ENCODE measurements at places on chromosomes 4 and X.
A peak's percentile ranks its signal among the peaks of the same experiment; 100 is the strongest.

DNA sequence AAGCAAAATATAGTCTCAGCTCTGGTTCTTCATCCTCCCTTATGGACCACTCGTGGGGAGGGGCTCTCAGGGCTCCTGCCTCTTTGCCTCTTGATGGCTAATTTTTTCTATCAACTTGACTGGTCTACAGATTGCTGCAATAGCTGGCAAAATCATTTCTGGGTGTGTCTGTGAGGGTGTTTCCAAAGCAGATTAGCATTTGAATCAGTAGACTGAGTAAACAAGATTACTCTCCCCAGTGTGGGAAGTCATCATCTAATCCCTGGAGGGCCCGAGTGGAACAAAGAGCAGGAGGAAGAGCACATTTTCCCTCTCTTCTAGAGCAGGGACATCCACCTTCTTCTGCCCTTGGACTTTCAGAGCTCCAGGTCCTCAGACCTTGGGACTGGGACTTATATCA is 153.5 kb downstream of the STK32B start:
- no peak for DNase-seq

GRCh38 chr4:123554801-123555232 is 158.2 kb downstream of the SPRY1 start:
- no peak for DNase-seq

DNA sequence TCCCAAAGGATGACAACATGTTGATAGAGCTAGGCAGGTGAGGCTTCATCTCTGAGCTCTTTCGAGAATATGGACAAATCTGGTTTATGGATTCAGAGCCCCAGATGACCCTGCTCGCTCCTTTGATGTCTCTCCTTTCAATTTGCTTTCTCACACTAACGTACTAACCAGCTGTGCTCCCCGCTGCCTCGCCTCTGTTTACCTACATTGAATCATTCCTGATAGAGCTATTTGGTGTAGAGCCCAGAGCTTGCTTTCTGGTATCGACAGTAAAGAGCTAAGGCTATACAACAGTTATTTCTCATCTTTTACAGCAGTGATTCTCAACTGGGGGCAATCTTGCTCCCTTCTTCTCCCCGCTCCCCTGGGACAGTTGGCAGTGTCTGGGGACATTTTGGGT is 8.9 kb upstream of the PHKA2 start:
- DNase-seq: no peak

DNA sequence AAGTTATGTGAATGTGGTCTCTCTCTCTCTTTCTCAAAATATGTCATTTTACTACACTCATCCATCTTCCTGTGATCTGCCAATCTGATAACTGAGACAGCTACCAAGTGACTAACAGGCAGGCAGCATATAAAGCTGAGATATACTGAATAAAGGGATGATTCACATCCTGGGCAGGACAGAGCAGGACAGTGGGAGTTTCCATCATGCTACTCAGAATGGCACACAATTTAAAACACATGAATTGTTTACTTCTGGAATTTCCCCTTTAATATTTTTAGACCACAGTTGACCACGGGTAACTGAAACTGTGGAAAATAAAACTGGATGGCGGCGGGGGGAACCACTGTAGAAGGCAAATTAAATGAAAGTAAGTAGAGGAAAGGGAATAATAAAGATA is 58.6 kb upstream of the DCTD start:
- DNase-seq: no peak

DNA sequence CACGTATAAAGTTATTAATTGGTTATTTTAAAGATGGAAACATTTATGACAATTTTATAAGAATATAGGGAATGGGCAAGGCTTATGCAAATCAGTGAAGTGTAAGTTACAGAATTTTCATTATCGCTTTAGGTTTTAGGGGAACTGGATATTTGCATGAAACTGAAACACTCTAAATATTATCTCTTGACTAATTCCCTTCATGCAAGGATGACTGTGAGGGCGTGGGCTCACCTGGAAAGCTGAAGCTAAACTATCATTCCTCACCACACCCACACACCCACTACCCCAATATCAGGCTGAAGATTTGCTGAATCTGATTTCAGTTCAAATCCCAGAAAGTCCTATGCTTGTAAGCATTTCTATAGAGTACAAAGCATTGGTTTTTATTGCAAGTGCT is 81.7 kb upstream of the ARHGAP24 start:
- no peak for DNase-seq

DNA sequence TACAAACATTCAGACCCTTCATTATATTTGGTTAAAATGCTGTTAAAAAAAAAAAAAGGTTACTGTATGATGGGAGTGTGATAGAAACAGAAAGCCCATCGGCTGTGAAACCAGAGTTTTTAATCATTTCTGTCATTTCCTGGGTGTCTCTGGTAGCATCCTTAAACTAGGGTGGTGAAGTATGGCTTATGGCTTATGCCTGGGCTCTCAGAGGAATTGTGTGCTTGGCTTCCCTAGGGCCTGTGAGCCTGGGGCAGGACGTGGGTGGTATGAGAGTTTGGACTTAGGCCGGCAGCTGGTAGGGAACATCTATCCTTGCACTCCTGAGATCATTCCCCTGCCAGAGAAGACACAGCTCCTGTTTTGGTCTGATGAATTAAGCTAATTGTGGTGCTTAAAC is 52.2 kb downstream of the DCUN1D4 start:
- DNase-seq: no peak

DNA sequence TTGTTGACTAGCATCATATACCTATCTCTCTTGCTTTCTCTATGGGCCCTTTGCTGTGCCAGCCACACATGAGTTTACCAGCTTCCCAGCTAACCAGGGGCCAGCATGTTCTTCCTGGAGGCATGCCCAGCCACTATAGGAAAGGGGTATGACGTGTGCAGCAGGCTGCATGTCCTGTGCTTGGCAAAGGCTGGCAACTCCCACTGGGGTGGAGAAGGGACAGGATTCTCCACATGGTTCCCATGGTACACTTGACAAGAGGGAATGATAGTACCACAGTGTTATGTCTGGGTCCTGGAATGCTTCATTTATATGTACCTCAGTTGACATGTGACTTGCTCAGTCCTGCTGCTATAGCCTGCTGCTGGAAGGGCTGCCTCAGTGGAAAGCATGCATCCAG is 78.8 kb downstream of the TMEM164 start:
- DNase-seq: no peak

- no peak for DNase-seq
These were observed 11.3 kb upstream of the CD38 start for GRCh38 chr4:15766821-15767220.

DNA sequence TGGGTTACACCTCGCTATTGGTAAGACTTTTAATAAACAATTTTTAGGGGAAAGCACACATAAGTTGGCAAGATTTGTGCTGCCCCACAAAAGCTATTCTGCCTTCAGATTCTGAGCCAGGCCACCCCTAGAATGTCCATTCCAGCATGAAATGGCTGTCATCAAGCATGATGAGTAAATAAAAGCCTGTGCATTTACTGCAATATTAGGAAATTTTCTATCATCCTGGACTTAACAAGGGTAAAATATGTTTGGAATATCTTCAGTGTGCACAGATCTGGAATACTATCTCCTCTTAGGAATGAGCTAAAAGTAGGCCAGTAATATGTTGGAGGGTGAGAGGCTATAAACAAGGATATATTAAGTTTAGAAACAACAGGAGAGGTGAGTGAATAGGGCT is 510.9 kb downstream of the ANKRD50 start:
- no peak for DNase-seq

GRCh38 chr4:145496292-145496691 is 14.6 kb downstream of the SMAD1 start:
- DNase-seq: no peak

- no peak for DNase-seq
These were observed 16.7 kb downstream of the ARSJ start for GRCh38 chr4:113962719-113963265.

DNA sequence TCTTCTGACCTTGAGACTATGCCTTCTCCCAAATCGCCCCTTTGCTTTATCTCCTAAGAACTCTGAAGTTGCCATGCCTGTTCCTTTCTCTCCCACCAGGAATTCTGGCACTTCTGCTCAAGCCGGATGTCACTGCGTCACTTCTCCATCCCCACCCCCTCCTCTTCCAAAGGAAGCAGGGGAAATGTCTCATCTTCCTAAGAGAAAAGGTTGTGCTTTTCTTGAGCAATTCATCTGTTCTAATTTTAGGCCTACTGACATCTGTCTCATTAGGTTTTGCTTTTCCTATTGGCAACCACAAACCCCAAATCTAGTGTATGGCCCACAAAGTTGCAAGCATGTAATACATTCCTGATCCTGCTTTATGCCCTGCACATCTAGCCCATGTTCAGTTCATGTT is 163.1 kb upstream of the PLAC1 start:
- no peak for DNase-seq

GRCh38 chr4:72901553-72901952 is 168.0 kb downstream of the COX18 start:
- no peak for DNase-seq

GRCh38 chr4:139860435-139861024 is 194.9 kb downstream of the MGST2 start:
- DNase-seq: no peak

- DNase-seq: no peak
These were observed 42.9 kb downstream of the WWC2 start for GRCh38 chr4:183141997-183142396.

DNA sequence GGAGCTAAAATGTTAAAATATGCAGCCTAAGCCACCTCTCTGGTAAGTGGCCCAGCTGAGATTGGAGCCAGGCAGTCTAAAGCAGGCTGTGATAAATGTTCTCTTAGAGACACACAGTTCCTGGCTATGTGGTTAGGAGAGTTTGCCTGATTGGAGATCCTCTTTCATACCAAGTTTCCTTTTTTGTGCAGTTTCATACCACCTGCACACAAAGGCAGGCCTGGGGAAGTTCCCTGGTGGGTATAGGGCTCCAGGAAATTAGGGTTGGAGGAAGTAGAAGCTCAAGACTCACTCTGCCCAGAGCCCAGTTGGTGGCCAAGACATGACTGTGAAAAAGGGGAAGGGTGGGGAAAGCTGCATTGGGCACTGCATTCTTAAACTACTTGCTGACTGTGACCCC is 16.9 kb downstream of the CYBB start:
- no peak for DNase-seq

- DNase-seq: no peak
These were observed 58.9 kb upstream of the DKK2 start for GRCh38 chr4:107094976-107095375.

DNA sequence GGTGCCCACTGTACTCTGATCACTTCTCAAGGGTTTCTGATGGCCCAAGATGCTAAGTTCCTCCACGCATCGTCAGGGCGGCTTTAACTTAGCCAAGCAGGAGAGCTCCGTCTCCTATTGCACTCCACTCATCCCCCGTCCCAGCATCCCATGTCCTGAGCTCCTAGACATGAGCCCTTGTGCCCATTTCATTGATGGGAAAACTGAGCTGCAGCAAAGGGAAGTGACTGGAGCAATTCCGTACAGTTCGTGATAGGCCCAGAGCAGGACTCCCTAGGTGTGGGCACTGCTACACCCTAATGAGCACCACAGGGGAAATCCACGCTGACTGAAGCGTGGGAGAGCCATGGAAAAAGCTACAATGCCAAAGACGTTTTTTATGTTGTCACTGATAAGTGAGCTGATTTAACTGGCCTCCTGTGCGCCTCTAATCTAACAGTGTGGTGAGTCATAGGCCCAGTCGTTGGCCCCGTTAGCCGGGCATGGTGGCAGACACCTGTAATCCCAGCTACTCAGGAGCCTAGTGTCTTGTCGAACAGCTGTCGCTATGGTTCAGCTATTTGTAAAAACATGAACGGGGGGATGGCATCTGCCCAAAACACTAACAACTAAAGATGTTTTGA is 14.9 kb downstream of the NSDHL start:
- DNase-seq: no peak

DNA sequence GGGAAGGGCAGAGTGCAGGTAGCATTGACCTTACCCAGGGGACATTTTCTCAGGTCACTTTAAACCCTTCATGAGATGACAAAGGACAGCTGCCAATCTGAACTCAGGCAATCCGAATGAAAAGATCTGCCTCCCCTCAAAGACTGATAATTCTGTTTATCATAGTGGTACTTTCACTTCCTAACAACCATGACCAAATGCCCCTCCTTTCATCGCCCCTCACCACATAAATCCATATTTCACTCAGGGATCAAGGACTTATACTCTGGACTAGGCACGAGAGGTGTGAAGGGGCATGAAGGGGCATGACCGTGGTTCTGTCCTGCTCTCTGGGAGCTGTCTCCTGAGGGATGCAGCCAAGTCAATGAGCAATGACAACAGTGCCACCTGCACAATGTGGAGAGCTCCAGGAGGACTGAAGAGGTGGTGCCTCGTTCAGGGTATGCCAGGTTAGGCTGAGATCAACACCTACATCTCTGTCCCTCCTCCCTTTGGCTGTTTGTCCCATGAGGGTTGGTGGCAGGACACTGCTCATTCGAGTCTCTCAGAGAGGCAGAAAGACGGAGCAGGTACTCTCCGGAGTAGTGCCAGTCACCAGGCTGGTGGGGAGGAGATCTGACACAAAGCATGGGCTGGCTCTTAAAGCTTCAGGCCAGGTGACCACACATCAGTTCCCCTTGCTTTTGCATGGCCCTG is 12.5 kb downstream of the HS3ST1 start:
- peak; percentile 52 for DNase-seq

GRCh38 chr4:119646347-119647071 is 17.9 kb upstream of the PDE5A start:
- no peak for DNase-seq

GRCh38 chrX:120457766-120458180 is 11.3 kb downstream of the LAMP2 start:
- no peak for DNase-seq

- DNase-seq: no peak
These were observed 106.2 kb downstream of the LNX1 start for GRCh38 chr4:53484911-53485657.

DNA sequence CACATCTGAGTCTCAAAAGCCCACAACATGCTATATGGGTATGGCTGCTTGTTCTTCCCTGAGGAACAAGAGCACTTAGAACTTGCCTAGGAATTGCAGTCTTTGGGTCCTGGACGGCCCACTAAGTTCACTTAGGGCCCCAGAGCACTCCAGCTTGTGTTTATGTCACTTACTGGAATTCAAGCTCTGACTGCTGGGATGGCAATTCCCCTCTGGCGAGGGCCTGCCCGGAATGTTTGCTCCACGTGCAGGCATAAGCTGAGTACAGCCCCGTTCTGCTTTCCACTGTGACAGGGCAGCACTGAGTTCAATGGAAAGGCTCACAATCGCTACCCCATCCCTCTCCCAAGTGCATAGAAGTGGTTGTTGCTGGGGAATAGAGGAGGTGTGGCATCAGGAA is 25.9 kb upstream of the RASSF6 start:
- no peak for DNase-seq

DNA sequence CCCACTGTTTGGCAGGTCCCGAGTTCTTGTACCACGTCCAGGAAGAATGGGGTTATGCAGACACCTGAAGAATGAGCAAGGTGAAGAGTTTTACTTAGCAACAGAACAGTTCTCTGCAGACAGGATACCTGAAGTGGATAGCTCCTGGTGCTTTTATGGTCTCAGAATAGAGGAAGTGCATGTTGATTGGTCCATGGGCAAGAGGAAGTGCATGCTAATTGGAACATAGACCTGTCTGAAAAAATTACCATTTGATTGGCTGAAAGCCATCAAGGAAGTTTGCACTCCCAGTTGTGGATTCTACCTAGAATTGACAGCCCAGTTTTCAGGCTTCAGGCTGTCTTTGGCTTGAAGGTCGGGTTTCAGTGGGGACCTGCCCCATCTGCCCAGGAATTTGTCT is 887.5 kb downstream of the FAT4 start:
- no peak for DNase-seq

Data from NCI-H187 (cell line).